ENCODE measurements at places on chromosomes 16 and 17.
A peak's percentile ranks its signal among the peaks of the same experiment; 100 is the strongest.

GRCh38 chr17:80358861-80359260 is 56.1 kb upstream of the ENDOV start:
- no peak for DNase-seq

GRCh38 chr16:70598937-70599503 is 47.3 kb upstream of the IL34 start:
- no peak for DNase-seq

DNA sequence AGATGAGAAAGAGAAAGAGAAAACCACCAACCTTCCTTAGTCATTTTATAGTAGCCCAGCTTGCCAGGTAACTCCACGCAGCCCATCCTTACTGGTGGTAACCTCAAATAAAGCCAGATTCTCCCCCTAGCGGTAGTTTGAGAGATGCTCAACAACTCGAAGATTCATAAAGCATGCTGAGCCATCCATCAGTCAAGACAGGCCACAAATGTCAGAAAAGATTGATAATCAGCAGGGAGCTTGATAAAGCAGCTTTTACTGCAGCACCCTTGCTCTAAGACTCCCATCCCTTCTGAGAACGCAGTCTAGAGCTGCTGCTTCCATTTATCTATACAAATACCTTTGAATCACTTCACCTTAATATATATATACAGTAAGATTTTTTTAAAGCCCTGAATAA is 451.5 kb upstream of the HSBP1 start:
- peak; percentile 43 for DNase-seq

- DNase-seq, result no peak
Observed at GRCh38 chr16:84003038-84003437, 35.0 kb downstream of the NECAB2 start.

DNA sequence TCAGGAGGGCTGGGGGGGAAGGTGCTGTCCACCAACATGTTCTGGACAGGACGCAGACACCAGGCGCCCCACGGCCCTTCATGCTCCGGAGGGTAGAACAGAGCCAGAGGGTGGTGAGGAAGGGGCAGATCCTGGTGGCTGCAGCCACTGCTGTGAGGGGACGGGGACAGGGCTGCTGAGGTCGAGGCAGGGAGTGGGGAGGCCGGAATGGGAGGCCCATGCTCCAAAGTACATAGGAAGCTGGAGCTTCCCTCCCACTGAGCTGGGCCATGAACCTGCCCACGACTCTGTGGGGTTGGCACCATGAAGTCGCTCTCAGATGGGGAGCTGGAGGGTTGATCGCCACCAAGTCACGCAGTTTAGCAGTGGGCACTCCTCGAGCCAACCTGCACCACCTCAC is 8.0 kb upstream of the METRNL start:
- no peak for DNase-seq

GRCh38 chr16:81570151-81570846 is 125.7 kb downstream of the CMIP start:
- no peak for DNase-seq

GRCh38 chr17:41739661-41740352 is 5.4 kb upstream of the HAP1 start:
- no peak for DNase-seq

DNA sequence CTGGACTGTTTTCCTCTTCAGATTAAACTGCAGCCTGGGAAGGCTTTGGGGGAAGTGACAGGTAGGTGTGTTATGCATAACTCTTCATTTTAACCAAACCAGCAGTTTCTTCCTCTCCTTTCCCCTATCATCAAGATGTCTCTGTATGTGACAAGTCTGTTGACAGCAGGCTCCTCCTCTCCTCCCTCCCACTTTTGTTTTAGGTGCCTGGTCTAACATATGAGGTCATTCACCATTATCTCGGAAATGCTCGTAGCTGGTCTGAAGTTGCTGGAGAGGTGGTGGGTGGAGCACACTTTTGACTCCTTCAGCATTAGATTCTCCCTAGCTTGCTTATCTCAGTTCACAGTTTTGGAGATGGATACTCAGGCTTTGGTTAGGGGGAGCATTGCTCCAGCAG is 571.0 kb upstream of the EEF2KMT start:
- no peak for DNase-seq

DNA sequence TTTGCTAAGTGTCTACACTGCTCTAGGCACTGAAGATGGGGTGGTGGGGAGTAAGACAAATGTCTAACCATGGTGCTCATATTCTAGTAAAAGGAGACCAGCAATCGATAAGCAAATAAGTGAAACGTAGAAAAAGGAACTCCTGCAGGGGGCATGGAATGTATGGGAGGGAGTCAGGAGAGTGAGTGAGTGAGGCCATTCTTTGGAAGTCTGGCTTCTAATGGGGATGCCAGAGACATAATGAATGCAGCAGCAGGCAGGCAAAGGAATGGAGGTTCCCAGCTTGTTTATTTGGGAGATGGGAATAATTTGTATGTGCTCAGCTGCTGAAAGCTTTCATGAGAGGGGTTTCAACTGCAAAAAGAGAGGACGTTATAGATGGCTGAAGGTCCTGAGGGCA is 216.4 kb upstream of the DYNLRB2 start:
- DNase-seq, result no peak

DNA sequence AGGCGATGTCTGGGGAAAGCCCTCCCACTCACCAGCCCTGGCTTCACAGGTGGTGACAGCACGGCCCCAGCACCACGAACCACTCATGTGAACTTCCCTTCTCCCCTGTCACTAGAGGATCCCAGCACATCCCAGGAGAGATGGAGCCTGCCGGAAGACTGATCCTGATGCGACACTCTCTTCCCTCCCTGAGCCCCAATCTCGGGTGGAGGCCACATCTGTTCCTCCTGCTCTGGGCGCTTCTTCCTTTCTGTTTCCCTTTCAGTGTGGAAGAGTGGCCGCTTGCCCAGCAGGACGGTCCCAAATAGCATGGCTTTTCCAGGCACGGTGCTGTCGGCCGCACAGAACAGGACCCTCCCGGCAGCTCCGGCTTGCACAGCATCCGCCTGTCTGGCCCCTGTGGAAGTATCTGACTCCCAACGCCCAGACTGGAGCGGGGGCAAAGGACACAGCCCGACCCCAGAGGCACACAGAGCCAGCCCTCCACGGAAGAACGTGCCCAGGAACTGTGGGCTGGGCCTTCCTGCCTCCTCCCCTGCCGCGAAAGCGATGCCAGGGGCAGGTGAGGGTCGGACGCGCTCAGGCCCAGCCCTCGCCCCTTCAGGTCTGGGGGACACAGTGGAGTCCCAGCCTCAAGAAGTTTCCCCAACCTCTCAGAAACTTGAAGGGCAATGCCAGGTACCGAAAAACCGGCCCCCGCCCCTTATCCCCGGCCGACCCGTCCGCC is 37.6 kb downstream of the CBFA2T3 start:
- no peak for DNase-seq

DNA sequence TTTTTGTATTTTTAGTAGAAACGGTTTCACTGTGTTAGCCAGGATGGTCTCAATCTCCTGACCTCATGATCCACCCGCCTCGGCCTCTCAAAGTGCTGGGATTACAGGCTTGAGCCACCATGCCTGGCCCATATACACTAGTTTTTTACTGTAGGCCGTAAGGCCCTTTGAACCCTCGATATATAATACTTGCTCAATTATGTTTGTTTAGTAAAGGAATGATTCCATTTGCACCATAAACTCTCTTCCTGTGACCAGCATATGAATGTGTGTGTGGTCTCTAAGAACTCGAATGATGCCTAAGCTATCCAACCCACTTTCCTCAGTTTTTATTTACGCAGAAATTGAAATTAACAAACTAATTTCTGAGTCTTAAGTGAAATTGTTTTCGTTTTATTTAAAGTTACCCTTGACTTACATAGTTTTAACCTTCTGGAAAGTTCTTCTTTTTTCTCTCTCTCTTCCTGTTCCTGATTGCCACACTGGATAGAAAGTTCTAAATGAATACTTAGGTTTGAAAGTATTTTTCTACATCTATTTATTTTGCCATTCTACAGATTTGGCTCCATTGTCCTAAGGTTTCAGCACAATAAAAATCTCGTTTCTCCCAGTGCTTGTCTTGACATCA is 37.9 kb downstream of the PIGL start:
- no peak for DNase-seq

DNA sequence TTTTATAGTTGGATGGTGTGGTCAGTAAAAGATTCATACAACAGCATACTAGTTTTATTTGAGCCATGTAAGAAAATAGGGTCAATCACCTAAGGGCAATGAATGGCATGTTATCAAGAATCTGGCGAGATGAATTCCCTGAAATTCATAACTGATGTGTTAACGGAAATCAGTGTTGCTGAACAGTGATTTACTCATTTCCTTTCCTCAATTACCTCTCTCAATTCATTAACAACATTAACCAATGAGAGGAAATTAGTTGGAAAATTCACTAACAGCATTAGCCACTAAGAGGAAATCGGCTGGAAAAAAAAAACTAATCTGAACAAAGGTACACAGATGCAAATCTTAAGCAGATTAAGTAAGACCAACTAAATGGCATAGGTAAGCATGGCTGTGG is 6.3 kb downstream of the CMTR2 start:
- DNase-seq, result no peak

GRCh38 chr16:89054261-89054661 is 39.4 kb upstream of the ACSF3 start:
- DNase-seq, result no peak

DNA sequence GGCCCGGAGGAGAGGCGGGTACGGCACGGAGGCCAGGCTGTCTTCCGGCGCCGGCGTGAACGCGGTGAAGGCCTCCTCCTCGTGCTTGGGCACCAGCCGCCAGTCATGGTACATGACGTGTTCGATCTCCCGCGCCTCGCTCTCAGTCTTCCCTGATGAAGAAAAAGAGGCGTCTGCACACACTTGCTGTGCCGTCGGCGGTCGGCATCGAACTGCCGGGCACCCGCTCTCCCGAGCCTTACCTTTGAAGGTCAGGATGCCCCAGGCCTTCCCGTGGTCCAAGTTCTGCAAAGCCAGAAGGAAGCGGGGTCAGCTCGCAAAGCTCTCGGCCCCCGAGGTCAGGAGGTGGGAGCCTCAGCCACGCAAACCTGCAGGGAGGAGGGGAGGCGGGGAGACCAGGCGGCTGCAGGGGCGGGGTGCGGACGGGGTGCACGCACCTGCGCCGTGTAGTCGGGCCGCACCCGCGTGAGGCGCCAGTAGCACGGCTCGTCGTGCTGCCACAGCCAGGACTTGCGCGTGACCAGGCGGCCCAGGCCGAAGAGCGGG is at the start of gene EME2:
Gene EME2 (plus strand): TSS at position 449 of the 546 bp plus-strand sequence. CDS start 418 bp downstream, outside the sequence.
- DNase-seq, result no peak

DNA sequence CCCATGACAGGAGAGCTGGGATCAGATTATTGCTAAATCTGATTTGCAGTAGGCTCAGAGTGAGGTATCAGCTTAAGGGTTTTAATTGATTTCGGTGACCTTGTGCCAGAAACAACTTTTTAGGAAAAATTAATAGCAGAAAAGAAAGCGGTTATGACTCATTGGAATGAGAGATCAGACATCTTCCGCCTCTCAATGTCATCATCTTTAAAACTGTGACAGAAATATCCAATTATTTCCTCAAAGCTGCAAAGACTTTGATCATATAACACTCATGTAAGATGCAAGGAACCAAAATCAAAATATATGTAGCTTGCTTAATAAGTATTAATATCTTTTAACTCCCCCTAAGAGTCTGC is 190.1 kb upstream of the FOXF1 start:
- DNase-seq, result no peak
